ENCODE measurements at places on chromosomes 4 and X. TPM values are rescaled to one million over a fixed set of nuclear protein-coding genes. Genes with fewer than 3 reads are reported as not detected.

The TSPAN7 gene
- 0.62 TPM for total RNA-seq

The TENM3 gene
- total RNA-seq: not detected

The INPP4B gene
- total RNA-seq: 67.3 TPM

The CCNA2 gene
- total RNA-seq: 74.8 TPM

The TKTL1 gene
- total RNA-seq: 0.74 TPM

The ARX gene
- not detected for total RNA-seq

The CLGN gene
- total RNA-seq: 0.14 TPM

Data from activated T-cell treated with anti-CD3 and anti-CD28 coated beads, Interleukin-2, amount 50 U/mL, for 72 hours (primary cell).